ENCODE measurements at places on chromosomes 1 and 21.

DNA sequence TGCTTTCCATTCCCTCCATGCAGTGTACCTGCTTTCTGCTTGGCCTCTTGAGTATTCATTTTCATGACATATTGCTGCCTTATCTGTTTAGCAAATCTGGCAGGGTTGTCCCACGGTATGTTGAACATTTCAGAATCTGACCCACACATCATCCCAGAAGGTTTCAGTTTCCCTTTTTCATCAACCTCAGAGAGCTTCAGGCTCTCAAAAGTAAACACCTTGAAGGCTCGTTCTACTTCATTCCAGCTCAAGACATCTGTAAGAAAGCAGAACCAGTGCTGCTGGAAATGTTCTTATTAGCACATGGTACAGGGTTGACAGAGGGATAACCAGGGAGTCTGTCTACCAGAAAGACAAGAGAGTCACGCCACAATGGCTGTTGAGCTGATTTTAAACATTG lies 103.6 kb downstream of the SPAG17 start:
- no peak for DNase-seq

DNA sequence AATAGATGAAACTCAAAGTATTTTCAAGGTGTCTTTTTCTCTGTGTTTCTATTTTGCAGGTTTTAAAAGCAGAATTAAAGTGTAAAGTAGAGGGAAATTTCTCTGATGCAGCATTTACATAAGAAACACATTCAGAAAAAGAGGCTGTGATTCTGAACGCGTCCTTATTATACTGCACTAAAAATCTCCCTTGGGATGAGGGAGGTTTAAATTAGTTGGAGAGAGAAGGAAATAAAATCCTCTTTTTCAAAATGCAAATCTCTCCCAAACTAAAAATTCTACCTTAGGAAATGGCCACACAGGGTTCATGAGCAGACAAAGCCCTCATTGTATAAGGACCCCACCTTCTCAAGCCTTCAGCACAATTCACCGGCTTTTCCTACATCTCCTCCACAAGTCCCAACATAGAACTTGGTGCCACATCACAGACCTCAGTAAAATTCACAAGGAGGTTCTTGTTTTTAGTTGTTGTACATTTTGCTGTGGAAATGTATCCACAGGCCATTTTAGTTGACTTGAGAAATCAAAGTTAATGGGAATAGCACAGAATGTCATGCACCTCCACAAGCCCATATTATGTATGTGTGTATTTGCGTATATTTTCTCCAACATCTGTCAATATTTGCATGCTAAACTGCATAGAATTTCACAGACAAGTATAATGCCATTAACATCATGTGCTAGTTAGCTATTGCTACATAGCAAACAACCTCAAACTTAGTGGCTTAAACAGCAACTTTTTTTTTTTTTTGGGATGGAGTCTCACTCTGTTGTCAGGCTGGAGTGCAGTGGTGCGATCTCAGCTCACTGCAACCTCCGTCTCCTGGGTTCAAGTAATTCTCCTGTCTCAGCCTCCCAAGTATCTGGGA lies 59.8 kb downstream of the MAB21L3 start:
- DNase-seq = no peak

DNA sequence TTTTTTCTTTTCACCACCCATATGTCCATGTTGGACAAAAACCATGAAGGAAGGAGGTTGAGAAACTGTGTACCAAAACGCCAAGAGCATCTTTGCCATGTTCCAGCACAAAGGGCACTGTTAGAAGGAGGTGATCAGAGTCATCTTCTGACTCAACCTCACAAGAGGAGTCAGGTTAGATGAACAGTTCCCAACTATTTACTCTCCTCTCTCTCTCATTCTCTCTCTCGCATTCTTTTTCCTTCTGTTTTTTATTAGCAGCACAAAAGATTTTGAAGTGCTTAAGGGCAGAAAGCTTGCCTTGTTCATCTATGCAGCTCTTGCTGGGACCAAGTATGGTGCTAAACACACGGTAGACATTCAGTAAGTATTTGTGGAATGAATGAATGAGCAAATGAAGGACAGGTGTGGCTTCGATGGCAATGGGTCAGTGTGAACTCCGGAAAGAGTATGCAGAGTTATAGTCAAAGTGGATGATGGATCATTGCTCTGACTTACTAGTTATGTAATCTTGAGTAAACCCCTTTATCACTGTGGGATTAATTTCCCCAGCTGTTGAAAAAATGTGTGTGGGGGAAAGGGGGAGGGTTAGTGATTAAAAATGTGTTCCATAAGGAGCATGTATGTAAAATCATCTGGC lies 33.9 kb downstream of the DDR2 start:
- no peak for DNase-seq

DNA sequence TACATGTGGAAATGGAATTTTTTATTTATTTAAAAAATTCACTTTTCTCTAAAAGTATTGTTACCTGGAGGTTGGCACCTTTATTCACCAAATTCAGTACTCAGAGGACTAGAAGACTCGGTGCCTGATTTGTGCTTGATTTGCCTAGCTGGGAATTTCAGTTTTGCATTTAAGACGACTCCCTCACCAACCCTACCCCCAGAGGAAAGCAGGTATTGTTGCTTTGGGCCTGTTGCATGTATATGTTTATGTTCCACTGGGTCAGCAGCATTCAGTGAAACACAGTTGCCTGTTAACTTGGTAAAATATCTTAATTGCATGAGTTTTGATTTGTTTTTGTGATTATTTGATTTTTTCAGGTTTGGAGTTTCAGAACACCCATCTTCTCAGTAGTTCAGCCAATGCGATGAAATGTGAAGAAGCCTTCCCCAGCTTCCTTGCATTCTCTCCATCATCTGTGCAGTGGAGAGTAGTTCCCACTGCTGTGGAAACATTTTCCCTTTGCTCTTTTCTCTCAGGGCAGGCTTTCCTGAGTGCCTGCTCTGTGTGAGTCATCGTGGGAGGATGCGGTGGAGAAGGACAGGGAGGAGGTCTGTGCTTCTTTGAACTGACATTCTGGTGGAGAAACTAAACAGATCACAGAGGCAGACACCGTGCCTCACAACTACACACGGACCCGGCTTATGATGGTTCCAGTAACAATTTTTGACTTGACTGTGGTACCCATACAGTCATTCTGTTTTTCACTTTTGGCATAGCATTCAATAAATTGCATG lies 6.4 kb downstream of the ADARB1 start:
- DNase-seq = no peak

- no peak for DNase-seq
Measured at GRCh38 chr1:85088408-85088784, 40.1 kb upstream of the MCOLN3 start.

DNA sequence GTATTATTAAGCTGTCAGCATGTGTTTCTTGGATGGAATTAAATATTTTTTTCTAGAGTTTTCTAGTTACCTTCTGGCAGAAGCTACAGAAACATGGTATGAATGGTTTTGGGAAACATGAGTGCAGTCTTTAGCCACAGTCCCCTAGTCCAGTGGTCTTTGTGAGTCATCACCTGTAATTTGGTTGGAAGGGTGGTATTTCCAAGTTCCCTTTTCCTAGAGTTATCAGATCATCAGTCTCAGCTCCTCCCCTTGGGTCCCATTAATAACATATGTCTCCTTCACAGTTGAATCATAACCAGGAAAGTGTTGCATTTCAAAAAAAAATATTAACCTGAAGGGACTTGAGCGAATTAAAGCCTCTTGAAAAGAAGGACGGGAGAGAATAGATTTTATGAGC lies 27.0 kb downstream of the ELAVL4 start:
- no peak for DNase-seq

GRCh38 chr1:107276247-107276646 lies 135.4 kb downstream of the NTNG1 start:
- no peak for DNase-seq

- no peak for DNase-seq
Measured at GRCh38 chr1:47843781-47844557, 153.2 kb downstream of the TRABD2B start.

Measured in left colon (tissue), 2 donors.